ENCODE measurements at places on chromosomes 2 and 18.

- no peak for DNase-seq
Observed at GRCh38 chr2:50613161-50613560, 418.8 kb downstream of the NRXN1 start.

DNA sequence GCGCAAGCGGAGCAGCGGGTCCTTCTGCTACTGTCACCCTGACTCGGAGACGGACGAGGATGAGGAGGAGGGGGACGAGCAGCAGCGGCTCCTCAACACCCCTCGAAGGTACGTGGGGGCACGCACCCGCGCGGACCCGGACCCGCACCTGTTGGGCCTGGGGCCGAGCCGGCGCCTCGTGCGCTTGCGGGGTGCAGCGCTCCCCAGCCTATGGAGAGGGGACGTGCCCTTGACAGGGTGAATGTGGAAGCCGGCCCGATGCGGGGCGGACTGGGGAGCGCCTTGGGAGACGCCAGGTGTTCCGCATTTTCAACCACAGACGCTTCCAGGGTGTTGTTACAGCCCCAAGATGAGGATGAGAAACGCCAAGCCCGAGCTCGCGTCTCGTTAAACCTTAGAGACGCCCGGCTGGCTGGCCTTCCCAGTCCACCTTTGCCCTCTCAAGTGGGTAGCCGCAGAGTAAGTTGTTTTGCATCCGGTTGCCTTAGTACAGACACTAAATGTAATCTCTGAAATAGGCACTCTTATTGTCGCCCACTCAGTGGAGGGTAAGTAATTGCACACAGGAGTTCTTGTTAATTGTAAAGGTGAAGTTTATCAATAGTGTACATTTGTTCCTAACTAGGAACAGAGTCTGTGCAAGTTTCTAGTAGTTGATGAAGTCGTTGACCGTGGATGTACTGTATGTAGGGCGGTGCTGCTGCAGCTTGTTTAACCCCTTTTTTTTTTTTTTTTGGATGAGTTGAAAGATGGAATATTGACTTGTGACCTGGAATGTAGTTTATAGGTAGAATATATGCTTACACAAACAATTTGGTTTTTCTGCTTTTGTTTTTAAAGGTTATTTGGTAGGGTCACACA lies 815 bp downstream of the GMCL1 start:
- peak; percentile 68 for DNase-seq

GRCh38 chr2:19837235-19837766 lies 64.5 kb downstream of the TTC32 start:
- no peak for DNase-seq

GRCh38 chr2:106201661-106202060 lies 7.6 kb upstream of the UXS1 start:
- DNase-seq, result no peak

DNA sequence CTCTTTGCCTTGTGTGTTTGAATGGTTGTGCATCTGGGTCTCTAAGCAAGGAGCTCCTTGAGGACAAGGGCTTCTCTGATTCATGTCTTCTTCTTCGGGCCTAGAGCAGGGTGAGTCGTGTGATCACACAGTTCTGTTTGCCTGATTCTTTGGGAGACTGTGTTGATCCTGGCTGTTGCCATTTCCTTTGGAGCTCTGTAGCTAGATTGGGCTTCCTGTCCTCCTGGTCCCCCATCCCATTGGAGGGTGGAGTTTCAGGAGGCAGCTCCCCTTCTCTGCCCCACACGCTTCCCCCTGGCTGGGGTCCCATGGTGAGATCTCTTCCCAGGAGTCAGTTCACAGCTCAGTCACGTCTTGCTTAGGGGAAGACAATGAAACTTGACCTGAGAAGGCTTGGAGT lies 92.8 kb downstream of the TRIB2 start:
- no peak for DNase-seq

DNA sequence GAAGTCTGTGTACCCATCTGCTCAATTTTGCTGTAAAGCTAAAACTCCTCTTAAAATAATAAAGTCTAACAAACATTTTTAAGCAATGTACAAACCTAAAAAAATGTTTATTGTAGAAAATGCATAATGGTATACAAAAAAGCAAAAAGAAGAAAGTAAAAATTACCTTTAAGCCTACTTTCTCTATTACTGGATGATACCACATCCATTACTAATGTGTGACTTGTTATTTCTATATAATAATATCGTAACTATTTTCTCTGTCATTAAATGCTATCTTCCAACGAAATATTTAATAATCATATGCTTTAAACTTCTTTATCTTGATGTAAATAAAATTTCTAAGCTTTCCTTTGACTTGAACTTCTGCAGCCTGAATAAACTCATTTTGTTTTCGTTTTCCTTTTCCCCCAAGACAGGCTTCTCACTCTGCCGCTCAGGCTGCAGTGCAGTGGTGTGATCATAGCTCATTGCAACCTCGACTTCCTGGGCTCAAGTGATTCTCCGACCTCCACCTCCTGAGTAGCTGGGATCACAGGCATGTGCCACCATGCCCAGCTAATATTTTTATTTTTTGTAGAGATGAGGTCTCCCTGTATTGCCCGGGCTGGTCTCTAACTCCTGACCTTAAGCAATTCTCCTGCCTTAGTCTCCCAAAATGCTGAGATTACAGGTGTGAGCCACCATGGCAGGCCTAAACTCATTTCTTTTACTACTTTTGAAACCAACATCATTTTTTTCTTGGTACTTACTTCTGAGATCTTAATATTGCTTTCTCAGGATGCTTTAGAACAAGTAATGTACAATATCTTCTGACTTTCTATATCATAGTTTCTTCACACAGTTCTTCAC lies 18.1 kb upstream of the DNAH7 start:
- DNase-seq, result no peak

DNA sequence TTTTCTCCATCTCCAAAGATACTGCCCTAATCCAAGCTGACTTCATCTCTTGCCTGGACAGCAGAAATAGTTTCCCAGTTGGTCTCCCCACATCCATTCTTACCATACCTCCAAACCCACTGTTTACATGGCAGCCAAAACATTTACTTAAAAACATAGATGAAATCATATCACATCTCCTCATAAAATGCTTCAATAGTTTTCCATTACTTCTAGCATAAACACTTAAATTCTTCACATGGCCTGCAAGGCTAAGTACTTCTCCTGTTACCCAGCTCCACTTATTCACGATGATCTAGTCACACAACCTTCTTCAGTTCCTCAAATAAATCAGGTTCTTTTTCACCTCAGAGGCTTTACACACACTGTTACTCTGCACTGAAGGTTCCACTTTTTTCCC lies 185.8 kb upstream of the ACVR2A start:
- no peak for DNase-seq

GRCh38 chr18:9135912-9136314 lies 668 bp upstream of the ANKRD12 start:
- no peak for DNase-seq

DNA sequence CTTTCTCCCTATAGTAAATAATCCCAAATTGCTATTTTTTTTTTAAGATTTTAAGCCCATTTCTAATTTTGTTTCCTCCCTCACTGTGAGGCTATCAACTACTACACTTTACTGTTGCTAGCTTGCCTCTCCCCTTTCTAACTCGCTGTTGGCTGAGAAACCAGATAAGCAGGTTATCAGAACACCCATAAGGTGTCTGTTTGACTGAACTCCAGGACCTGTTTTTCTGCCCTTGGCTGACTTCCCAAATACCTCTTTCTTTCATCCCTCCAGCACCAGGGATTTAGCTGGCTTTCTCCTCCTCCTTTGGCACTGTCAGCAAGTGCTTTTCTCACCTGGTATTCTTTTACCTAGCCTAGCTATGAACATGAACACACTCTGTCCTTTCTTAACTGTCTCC lies 11.1 kb downstream of the TRAK2 start:
- DNase-seq, result no peak

GRCh38 chr2:18284331-18284730 lies 276.1 kb downstream of the RDH14 start:
- DNase-seq, result no peak

DNA sequence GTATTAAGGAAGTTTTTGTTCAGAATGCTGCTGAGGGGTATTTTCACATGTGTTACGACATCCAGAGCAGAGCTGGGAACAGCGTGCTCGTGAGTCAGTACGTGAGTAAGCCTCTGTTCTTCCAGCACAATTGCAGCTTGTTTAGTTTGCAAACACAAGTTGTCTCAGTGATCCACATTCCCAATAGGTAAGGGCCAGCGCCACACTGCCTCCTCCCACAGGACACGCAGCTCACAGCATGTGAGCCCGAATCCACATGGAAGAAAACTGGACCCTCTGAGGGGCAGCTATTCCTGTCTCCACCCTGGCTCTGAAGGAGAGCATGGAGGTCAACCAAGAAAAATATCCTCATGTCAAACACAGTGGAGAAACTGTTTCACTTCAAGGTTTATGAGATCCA lies 173.9 kb upstream of the PID1 start:
- DNase-seq, result no peak

GRCh38 chr2:155733091-155733853 lies 599.2 kb downstream of the NR4A2 start:
- no peak for DNase-seq

Measured in activated T-cell treated with anti-CD3 and anti-CD28 coated beads, Interleukin-2, amount 50 U/mL, for 72 hours (primary cell).